ENCODE measurements at places on chromosomes 6 and 20.

DNA sequence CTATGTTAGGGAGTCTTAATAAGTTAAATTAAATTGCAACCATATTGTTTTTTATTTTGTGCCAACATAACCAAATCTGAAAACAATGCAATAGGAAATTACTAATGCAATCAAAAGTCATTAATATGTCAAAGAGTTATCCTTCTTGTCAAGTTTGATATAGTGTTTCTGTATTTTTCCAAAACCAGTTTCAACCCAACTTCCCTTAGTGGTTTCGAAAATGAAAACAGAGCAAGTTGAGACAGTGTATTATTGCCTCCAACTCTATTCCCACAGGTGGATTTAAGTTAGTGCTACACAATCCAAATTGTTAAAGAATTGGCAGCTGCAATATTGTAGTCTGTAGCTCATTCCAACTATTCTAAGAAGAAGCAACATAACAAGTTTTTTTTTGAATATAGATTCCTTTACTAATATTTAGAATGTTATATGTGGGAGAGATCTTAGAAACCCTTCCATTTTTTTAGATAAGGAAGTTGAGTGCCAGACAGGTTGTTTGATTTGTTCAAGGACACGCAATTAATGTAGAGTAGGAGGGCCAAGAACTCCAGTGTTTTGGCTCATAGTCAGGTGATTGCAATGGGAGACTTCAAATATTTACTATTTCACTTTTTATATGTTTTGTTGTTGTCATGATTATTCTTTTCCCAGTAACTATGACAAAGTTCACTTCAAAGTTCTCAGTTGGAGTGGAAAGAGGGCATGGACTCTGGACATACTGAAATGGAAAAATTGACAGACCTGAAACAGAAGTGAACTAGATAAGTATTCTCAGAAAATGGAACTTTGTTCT is 282.4 kb upstream of the HSF2 start:
- DNase-seq = no peak

GRCh38 chr6:88492824-88493223 is 326.7 kb upstream of the CNR1 start:
- DNase-seq = no peak

DNA sequence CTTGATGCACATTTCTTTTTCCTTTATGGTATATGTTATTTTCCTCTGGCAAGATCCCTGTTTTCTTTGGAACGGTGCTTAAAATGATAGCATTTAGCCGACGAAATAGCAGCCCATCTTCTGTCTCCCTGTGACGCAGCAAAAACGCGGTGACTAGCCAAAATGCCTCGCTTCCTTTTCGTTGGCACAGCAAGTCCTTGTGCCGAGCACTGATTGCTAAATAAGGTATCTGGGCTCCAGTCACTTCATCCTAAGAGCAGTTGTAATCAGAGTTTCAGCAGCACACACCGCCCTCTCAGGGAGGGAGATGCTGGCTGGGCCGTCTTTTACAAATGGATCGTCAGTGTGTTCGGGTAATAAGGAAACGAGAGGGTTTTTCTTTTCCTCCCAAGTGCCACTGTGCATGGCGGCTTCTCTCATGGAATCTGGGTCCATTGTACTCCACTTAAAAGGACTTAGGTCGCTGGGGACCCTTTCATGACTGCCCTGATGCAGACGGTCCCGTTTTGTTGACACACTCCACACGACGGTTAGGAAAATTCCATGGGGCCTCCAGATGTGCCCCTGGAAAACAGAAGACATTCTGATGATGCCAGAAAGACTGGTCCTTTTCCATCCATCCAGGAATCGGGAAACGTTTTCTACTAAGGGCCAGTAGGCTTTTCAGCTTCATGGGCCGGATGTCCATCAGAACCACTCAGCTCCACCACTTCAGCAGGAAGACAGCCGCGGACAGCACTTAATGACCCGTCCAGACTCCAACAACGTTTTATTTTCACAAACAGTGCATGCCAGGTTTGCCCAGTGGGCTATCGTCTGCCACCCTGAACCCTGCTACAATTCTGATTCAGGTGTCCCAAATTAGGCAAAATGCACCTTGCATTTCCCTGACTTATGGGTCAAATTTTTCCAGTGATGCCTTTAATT is 185.5 kb downstream of the CDH4 start:
- DNase-seq = no peak

- no peak for DNase-seq
These were observed 1.6 kb downstream of the GNAS start for GRCh38 chr20:58853976-58854637.

- no peak for DNase-seq
These were observed 131.8 kb upstream of the PROKR2 start for GRCh38 chr20:5448449-5449118.

DNA sequence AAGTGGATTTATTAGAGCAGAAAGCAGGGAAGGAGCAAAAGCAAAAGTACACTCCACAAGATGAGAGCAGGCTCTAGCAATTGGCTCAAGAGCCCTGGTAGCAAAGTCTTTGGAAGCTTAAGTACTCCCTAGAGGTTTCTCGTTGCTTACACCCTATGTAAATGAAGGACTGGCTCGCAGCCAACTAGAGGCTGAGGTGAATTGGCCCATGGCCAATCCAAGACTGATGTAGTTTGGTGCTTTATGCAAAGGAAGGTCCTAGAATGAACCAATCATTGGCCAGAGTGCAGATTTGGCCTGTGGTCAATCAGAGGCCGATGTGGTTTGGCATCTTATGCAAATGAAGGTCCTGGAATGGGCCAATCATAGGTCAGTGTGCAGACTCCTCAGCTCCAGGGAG is 191.3 kb upstream of the ARID1B start:
- DNase-seq = no peak

DNA sequence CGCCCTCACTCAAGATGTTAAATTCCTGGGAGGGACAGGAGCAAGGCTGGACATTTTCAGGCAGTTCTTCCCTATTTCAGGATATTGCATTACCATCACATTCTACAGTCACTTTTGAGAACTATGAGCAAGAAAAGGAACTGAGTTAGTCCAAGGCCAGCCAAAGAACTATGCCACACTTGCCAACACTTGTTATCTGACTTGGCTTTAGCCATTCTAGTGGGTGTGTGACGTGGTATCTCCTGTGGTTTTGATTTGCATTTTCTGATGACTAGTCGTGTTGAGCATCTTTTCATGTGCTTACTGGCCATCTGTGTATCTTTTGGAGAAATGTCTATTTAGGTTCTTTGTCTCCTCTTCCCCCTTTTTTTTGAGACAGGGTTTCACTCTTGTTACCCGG is 12.0 kb downstream of the XRN2 start:
- no peak for DNase-seq

GRCh38 chr6:36350681-36351571 is 14.2 kb upstream of the BNIP5 start:
- DNase-seq = no peak

DNA sequence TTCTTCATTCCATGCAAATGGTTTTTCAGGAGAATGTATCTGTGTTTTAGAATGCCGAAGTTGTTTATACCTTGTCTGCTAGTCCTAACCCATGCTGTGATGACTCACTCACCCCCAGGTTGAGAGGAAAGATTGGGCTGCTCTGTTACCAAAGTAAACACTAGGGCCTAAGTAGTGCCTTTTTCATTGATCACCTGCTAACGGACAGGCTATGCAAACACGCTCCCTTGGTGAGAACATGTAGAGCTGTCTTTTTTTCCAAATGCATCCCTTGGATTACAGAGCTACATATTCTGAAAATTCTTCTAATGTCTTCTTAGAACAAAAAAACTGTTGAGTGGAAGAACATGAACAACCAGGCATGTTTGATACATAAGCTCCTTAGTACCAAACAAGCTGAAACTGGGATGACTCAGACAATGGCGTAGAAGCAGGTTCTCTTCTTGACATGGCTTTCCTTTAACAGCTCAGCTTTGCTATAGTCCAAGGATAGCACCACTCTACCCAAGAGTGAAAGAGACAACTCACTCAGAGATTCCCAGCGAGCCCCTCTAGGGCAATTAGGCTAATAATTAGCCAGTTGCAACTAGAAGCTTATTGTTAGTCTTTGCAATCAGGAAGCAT is 20.5 kb downstream of the PERP start:
- no peak for DNase-seq

DNA sequence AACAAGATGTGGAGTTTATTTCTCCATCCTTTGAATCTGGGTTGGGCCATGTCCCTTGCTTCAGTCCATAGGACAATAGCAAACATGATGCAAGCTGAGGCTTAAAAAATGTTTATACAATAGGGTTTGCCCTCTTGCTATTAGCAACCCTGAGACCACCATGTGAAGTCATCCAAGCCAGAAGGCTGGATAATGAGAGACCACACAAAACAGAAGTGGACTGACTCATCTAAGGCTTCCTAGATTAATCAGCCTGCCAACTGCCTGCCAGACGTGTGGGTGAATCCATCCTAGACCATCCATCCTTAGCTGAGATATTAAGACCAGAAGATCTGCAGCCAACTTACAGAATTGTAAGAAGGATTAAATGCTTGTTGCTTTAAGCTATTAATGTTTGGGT is 38.1 kb upstream of the ISM1 start:
- DNase-seq = no peak

DNA sequence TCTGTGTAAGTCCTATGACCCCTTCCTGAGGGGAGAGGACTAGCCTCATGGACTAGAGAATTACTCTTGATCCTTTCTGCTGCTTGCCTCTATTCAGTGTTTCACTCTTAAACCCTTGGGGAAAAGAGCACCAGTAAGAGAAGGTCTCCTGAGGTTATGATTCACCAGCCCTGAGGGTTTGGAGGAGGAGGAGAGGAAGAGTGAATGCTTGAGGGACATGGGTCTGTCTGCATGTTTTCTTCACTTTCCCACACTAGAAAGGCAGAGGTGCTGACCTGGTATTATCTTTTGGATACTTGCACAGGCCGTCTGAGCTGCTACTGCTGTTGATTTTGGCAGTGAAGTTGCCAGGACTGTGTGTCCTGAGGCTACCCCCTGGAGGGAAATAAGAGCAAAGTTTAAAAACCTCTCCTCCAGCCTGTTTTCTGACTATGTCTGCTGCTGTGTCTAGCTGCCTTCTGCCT is 78.3 kb downstream of the CD109 start:
- no peak for DNase-seq

GRCh38 chr20:52826321-52826720 is 145.8 kb upstream of the TSHZ2 start:
- DNase-seq = no peak

GRCh38 chr6:112384511-112384910 is 37.4 kb downstream of the RFPL4B start:
- DNase-seq = no peak

DNA sequence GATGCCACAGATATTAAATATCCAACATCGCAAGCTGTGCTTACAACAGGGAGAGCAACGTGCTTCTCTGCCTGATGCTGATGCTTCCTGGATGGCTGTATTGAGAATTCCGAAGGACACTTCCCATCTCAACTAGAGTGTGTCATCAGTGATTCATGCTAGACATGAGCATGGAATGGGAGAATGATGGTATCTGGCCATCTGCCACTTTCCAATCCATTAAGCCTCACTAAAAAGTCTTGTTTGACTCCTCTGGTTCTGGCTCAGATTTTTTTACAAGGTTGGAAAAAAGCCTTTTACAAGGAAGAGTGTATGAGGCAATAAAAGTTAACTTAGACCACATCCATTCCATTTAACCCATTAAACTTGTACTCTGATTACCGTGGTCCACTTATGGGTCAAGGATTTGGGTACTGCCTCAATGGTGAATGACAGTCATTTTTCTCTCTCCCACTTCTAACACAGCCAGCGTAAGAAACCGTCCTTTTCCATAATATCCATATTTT is 265.3 kb downstream of the UST start:
- no peak for DNase-seq

- DNase-seq = no peak
These were observed 22.6 kb downstream of the TRERF1 start for GRCh38 chr6:42429042-42429585.

DNA sequence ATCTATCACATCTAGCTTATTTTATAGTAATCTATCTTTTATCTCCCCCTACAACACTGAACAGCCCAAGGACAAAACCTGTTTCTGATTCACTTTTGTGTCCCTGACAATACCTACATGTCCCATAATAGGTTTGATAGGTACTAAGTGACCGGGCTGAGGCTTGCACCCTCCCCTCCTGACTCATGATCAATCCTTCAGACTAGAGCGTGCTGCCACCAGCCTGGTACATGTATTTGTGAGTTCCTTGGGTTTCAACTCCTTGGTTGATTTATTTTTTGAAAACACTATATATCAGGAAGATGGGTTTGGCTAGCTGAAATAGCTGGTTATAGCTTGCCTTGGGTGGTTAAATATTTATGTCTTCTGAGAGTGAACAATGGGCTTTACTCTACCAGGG is 41.6 kb upstream of the RAB23 start:
- DNase-seq = no peak

DNA sequence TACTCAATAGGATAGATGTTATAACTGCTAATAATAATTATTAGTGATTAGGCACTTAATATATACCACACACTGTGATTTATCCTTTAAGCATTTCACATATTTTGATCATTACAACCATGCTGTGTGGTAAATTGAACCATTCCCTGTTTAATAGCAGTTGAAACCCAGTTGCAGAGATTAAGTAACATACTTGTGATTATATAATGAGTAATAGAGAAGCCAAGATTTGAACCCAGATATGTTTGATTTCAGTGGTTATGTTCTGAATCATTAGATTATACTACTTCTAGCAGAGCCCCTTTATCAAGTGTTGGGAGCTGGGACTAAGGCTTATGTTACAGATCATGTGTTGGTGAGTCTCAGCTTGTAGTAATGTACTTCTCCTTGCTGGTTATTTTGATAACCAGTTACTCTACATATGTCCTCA is 44.1 kb downstream of the STK4 start:
- DNase-seq = no peak

- no peak for DNase-seq
These were observed 18.9 kb downstream of the ZNF831 start for GRCh38 chr20:59182401-59183044.

- DNase-seq = peak; percentile 21
These were observed 796 bp downstream of the SENP6 start for GRCh38 chr6:75602246-75603105.

GRCh38 chr6:17650656-17651309 is 50.7 kb downstream of the FAM8A1 start:
- no peak for DNase-seq

GRCh38 chr6:88157106-88157505 is 9.0 kb downstream of the CNR1 start:
- no peak for DNase-seq

DNA sequence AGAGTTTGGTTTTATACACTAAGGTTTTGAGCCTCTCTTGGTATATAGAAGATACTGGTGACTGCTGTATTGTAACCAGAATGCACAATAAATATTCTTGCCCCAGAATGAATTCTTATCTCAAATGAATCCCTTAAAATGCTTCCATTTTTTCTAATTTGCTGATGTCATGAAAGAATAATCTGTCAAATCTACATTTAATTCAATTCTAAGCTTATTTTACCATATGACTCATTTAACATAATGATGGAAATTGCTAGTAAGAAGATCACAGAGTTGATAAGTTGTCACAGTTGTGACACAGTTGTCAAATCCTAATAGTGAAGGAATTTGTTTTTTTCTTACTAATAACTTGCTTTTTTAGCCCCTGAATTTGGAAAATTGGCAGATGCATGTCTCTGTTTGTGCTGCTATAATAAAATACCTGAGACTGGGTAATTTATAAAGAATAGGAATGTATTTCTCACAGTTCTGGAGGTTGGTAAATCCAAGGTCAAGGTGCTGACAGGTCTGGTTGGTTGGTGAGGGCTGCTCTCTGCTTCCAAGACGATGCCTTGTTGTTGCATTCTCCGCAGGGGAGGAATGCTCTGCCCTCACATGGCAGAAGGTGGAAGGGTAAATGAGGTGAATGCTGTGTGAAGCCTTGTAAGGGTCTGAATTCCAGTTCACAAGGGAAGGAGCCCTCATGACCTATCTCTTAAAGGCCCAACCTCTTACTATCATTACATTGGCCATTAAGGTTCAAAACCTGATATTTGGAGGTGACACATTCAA is 4.7 kb downstream of the ECT2L start:
- DNase-seq = no peak
